ENCODE measurements at places on chromosomes 6 and 20. TPM values are rescaled to one million over a fixed set of nuclear protein-coding genes. Genes with fewer than 3 reads are reported as not detected.

- no peak for DNase-seq
Observed at GRCh38 chr20:12069181-12069580, 151.5 kb downstream of the BTBD3 start.

DNA sequence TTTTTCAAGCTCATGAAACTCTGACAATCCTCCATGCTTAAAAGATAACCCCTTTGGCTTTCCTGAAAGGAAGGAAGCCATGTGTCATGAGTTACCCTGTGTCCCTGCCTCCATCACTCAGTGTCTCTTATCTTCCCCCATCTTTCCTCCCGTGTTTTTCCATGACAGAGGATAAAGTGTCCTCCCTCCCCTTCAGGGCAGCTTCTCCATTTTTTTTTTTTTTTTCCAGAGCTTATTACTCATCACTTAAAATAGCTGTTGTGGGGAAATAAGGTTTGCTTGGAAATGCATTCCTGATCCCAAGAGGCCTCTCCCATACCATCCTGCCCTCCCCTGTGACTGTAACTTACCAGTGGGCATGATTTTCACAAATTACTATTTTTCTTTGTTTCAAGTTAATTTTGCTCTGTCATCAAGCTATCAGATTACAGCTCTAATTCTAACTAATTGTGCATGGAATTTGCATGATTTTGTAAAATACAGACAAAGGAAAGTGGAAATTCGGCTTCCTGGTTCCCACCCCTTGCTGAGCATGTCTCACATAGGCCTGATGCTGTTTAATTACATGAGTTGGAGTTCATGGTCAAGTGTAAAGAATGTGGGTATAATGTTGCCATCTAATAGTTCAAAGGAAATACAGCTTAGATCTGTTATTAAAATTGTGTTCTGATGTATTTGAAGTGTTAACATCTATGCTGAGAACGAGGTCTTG, 614.5 kb upstream of the FLRT3 start:
- DNase-seq: peak; percentile 50

DNA sequence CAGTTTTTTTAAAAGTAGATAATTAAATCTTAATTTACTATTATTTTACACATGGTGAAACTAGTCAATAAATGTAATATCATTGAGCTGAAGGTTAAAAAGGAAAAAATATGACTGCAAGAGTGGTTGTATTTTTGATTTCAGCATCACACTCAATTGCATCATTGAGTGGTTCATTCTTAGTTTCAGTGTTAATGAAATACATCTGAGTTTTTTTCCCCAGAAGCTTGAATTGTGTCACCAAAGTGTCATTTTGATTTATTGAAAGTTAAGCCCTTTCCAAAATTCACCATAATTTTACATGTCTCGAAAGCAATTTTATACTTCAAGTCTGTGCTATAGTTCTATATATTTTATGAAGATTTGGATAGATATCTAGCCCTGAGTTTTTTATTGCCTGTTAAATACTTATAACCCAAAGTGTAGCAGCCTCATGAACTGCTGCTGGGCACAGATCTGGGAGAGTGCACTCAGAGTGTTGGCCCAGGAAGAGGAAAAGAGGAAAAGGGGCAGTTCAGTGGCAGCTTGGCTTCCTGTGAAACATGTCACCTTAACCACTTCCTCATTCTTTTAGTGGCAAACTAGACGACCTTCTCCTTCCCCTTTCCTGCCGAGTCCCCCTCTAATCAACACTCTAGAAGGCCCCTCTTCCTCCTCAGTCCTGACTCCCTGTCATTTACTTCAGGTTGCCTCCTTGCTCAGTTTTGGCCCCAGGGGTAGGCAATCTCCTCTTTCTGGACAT, 140.7 kb downstream of the ESR1 start:
- no peak for DNase-seq

GRCh38 chr20:14925300-14925699, 587.9 kb upstream of the FLRT3 start:
- no peak for DNase-seq

DNA sequence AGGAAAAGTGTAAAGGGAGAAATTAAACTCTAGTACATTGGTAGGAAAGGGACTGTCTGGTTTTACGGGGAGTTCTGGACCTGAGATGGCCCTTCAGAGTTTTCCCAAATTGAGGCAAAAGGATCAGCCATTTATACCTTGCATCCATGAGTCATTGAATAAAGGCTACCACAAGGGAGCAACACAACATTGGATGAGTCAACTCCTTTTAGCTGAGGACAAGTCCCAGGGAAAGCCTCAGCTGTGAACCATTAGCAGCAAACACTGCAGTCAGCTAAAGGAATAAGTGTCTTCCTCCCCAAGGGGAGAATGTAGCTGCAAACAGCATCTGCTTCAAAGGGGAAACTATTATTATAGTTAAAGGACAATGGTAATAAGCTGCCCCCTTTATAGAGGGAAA, 468.7 kb upstream of the ID4 start:
- peak; percentile 3 for DNase-seq

DNA sequence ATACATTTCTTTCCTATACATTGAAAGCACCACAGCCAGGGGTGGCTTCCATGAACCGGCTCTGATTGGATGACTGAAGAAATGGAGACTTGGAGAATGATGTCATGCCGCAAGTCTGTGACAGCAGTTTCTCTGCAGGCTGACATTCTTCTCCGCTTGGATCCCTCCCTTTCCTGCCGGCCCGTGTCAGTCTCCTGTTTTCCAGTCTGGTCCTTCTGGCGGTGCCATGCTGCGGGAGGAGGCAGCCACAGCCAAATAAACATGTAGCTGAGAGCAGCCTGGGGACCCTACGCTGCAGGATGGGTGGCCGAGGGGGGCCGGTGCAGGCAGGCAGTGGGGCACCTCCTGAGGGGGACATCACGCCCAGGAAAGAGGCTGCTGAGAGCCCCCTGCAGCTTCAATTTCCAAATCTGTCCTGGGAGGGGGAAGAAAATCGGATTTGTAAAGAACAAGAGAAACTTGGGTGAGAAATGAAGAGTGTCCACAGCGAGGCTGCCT, 178.0 kb downstream of the TAF4 start:
- no peak for DNase-seq

GRCh38 chr6:45630801-45631200, 253.1 kb upstream of the SUPT3H start:
- DNase-seq: peak; percentile 47

GRCh38 chr6:10399451-10399850, 15.4 kb downstream of the TFAP2A start:
- no peak for DNase-seq

DNA sequence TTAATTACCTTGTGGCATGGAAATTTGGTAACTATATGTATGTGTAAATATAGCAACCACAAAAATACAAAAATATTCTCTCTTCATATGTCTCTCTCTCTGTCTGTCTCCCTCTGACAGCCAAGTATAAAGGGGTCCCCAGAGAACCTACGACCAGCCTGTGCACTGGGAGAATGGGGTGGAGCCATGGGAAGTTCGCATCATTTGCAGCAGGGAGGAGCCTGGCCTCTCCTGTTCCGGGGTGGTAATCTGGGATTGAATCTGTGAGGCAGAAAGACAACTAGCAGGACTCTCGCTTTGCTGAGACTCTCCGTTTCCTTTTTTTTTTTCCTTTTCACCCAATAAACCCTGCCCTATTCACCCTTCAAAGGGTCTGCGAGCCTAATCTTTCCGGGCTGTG, 1109.1 kb downstream of the HACE1 start:
- no peak for DNase-seq

- no peak for DNase-seq
Observed at GRCh38 chr6:110655821-110656220, 159.4 kb downstream of the CDK19 start.

DNA sequence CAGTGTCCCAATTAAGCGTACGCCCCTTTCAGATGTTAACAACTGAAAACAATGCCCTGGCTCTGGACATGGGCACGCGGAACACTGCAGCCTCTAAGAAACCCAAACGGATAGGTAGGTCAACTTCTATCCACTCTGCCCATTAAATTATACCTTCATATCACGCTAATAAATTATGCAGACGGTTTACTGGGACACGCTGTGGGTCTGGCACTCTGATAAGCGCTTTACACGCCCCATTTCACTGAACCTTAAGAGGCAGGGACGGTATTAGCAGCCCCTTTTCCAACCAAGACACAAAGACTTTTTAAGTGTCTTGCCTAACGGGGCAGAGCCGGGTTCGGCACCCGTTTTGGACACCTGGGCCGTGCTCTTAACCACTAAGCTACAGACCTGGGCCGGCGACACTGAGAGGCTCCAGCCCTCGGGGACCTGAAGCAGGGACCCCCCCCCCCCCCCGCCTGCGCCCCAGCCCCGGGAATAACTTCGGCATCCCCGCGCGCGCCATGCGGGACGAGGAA, 744 bp downstream of the STAU1 start:
- no peak for DNase-seq

- DNase-seq: no peak
Observed at GRCh38 chr20:33568868-33569801, 79.2 kb downstream of the CBFA2T2 start.

DNA sequence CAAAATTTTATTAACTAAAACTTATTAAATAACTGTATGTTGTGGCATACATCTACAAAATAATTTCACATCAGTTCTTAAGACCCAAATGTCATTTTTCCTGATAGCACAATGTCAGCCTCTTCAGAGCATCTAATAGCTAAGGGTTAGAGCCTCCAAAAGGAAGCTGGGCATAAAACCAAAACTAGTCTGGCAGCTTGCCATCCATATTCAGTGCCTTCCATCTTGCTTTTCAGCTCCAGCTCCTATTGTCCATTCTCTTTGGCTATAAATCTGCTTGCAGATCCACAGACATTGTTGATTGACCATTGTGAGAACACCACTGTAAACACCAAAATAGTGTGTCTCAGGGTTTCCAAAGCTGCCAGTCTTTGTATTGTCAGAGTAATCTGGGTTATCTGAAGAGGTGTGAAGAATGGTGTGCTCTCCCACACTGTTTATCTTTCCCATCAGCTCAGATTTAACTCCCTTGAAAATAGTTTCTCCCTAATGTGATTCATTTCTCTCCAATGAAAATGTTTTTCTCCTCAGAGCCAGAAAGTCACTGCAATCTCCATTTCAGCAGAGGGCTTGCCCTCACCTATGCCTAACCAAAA, 154.8 kb upstream of the KCNQ5 start:
- DNase-seq: no peak

DNA sequence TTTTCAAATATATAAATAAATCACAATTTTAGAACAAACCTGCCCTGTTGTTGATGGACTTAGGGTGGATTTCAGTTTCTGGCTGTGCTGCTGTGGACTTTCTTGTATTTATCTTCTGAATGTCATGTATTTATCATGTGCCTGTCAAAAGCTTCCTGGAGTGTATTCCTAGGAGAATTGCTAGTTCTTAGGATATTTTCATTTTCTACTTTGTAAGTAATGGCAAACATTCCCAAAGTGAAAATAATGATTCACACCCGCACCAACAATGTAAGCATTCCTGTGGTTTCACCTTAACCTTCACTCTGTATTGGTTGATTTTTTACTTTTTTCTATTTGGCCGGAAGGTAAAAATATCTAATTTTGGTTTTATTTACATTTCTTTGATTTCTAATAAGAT, 387.8 kb downstream of the SMOC2 start:
- no peak for DNase-seq

GRCh38 chr6:74128536-74128935, 432.5 kb downstream of the CD109 start:
- no peak for DNase-seq

GRCh38 chr6:100185615-100186014, 191.6 kb upstream of the MCHR2 start:
- no peak for DNase-seq

MAS1 gene
- polyA plus RNA-seq: not detected

CNR1 gene
- not detected for polyA plus RNA-seq

APCDD1L gene
- polyA plus RNA-seq: 1.7 TPM

RAMACL gene
- 0.32 TPM for polyA plus RNA-seq

TEAD3 gene
- 22.5 TPM for polyA plus RNA-seq

JPH2 gene
- 9.5 TPM for polyA plus RNA-seq
